ENCODE measurements at places on chromosomes 7 and 10.

GRCh38 chr7:121901026-121901425 lies 28.1 kb downstream of the PTPRZ1 start:
- DNase-seq = no peak

GRCh38 chr10:89241026-89241425 lies 10.5 kb downstream of the LIPA start:
- DNase-seq = no peak

DNA sequence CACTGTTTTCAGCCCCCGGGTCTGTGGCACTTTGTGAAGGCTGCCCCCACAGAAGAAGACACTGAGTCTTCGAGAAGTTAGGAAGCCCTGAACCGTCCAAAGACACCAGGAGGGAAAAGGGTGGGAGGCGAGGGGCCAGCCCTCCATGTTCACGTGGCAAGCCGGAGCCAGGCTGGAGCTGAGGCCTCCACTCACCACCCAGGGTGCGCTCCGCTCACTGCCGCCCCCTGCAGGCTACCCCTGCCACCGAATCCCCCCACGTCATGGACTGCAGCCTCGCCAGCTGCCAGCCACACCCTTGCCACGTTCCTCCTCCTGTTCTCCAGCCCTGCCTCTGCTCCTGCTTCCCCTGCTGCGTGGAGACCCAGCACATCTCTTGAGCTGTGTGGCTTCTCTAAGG lies 59.0 kb upstream of the EN2 start:
- no peak for DNase-seq

DNA sequence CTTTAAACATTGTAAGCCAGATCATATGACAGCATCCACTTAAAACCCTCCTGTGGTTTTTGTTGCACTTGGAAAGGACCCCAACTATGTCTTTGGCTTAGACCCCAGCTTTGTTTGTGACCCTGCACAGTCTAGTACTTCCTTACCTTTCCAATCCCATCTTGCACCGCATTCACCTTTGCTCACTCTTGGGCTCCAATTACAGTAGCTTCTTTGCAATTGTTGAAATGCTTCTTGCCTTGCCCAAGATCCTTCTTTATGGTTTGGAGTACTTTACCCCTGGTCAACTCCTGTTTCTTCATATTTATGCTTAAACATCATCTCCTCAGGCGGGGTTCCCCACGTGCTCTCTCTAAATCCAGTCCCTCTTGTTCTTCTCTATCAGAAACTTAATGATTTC lies 162.6 kb downstream of the PTEN start:
- no peak for DNase-seq

DNA sequence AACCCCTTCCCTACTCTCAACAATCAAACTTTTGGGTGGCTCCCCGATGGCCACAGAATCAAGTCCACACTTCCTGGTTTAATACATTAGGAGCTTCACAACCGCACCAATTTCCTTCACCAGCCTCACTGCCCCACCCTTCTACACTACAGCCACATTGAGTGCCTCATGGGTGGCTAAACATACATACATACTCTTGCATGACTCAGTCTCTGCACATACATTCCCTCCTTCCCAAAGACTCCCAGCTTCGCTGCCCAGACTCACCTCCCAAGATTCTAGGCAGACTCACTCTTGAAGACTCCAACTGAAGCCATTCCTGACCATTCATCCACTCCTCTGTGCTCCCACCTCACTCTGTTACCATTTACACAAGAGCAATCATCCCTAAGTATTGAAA lies 15.9 kb downstream of the VPS41 start:
- DNase-seq = no peak
